Activated T-cell treated with anti-CD3 and anti-CD28 coated beads, Interleukin-2, amount 50 U/mL, for 72 hours (primary cell): ENCODE measurements at places on chromosomes 3 and 15.

DNA sequence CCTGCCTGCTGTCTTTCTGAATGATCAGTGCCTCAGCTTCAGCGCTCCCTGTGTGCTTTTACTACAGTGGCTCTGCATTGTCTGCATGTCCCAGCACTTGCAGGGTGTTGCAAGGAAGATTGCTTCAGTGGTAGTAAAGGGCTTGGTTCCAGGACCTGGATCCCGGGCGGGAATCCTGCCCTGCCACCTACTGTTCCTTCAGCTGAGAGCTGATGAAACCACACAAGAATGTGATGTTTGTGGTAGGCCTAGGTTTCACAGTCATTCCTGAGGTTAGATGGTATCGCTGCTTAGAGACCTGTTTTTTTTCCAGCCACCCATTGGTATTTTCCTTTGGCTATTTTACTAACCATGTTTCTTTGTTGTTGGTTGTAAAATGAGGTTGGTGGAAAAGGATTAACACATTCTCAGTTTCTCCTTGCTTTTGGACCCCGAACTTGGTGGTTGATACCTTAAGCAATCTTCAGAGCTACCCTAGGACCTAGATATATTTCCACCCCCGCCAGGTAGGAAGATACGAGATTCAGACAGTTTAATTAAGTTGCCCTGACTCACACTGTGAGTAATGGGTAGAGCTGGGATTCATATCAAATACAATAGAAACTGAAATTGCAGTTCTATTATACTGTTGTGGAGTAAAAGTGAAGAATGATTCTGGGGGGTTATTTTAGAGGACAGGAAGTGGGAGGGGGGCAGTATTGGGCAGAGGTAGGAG, 11.4 kb downstream of the GPR87 start:
- peak; percentile 36 for DNase-seq

DNA sequence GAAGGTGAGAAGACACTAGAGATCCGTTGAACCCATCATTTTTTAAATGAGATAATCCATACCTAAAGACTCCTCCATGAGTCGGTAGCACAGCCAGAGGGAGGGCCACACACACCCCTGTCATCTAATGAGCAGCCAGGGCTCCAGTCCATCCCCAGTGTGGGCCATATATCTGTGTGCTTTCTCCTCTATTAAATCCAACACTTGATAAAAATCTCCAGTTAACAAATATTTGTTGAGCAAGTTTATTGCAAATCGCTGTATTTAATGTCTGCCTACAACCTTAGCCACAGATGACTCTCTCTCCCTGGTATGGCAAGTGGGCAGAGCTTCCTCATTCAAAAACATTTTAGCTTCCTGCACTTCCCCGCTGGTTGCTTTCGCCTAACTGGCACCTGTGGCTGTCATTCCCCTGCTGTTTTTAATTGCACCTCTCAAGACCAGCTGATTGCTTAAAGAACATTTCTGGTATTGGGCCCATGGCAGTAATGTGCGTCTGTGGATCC, 82.8 kb downstream of the SMAD3 start:
- no peak for DNase-seq

GRCh38 chr3:150107429-150108175, 136.9 kb upstream of the PFN2 start:
- no peak for DNase-seq

DNA sequence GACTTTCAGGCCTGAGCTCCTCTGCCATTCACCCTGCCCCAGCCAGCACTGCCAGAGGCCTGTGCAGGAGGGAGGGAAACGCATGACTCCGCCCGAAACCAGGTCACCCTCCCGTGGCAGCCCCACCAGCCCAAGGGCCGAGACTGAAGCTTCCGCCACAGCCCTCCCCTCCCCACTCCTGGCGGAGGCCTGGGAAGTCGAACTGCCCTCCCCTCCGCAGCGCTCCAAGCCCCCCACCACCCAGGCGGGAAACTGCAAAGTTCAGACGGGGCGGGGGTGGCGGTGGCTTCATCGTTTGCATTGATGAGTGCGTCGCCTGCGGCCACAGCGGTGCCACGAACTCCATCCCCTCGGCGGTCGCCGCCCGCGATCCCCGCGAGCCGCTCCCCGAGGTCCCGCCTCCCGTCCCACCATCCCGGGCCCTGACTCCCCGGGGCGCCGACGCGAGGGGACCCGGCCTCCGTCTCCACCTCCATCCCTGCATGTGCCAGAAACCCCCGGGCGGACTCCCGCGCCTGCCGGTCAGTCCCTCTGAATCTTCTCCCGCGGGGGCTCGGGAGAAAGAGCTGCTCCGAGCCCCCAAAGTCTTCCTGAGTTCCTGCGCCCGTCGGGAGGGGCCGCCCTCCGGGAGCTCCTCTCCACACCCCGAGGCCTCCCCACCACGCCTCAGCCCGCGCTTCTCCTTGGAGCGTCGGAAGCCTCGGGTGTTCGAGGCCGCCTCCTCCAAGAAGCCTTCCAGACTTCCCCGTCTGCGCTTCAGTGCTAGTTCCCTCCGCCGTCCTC, 698 bp downstream of the MELTF start:
- DNase-seq = peak; percentile 36

DNA sequence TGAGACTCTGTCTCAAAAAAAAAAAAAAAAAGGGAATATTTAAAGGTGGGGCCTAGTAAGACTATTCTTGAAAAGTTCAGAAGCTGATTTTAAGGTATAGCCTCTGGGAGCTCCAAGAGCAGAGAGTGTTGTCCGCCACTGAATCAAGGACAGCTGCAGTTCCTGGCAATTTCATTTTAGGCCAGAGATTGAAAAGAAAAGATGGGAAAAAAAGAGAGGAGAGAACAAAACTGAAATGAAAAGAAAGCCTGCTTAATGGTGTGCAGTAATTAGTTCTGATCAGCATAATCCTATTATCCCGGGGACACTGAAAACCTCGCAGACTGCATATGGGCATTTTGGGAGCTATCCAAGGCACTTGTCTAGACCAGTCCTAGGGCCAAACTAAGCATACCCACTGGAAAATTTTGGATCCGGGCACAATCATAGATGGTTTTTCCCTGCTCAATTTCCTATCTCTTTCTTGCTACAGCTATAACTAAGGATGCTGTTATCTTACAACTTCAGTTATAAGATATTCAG, 43.2 kb downstream of the EHHADH start:
- DNase-seq = no peak

- DNase-seq = no peak
These were observed 39.9 kb upstream of the SLC9A9 start for GRCh38 chr3:143888166-143888565.

GRCh38 chr3:50687127-50687751, 12.5 kb downstream of the DOCK3 start:
- no peak for DNase-seq

DNA sequence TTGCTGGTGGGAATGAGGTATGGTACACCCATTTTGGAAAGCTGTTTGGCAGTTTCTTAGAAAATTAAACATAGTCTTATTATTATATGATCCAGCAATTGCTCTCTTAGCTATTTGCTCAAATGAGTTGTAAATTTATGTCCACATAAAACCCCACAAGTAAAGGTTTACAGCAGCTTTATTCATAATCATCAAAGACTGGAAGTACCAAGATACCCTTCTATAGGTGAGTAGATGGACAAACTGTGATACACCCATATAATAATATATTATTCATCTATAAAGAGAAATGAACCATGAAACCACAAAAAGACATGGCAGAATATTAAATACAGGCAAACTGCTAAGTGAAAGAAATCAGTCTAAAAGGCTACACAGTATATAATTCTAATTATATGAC, 344.7 kb upstream of the CDIN1 start:
- DNase-seq = no peak

DNA sequence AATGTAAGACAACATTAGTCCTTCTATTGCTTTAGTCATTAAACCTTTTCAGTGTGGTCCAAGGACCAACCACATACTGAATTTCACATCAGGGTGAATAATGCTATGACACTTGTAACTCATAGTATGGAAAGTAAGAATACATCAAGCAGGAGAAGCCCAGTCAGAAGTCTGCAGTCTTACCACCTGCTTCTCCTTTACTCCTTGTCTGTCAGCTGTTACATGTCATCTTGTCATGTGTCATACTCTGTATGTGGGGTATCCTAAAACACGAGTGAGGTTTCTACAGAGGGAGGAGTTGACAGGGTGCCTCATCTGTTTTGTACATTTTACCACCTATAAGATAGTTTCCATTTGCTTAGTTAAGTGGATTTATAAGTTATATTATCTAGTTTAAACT, 32.8 kb upstream of the EID1 start:
- DNase-seq = no peak

DNA sequence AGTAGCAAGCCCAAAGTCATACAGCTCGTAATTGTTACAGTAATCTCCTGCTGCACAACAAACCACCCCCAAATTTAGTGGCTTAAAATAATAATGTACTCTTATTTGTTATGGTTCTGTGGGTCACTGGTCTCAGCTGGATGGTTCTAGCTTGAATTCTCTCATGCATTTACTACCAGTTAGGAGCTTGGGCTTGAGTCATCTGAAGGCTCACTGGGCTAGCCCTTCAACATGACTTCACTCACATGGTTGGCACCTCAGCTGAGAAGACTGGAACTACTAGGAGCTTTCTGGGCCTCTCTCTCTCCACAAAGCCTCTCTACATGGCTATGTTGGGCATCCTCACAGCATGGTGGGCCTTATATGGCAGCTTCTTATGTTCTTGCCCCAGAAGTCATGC, 12.5 kb downstream of the PCOLCE2 start:
- DNase-seq = no peak

DNA sequence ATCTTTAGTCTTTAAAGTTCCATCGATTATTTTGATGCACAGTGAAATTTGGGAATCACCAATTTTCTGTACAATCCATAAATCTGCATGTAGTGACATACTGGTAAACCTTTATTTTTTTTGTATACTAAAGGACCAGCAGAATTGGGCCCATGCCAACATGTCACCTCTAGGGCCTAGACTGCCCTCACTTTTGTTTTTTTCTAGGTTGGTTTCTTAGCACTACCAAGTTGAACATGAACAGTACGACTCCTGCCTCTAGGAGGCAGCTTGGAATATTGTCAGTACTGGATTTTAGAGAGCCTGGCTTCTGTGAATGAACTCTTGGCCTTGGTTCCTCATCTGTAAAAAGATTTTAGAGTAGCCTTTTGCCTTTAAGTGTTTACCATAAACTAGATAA, 32.3 kb downstream of the NKIRAS1 start:
- no peak for DNase-seq

DNA sequence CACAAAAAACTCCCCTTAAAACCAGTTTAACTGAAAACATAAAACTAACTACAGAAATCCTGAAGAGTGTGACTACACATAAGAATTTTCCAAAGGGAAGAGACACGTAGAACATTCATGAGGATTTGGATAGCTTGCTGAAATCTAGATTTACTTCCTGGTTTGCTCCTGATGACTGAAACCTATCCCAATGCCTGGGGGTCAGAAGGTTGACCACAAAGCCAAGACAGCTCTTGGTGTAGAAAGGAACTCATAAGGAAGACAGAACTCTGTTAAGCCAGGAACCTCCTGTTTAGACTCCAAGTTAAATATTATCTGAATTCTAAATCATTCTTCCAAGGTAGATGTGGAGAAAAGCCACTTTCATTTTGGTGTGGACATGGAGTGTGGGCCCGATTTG, 92.8 kb downstream of the TFG start:
- DNase-seq = no peak

DNA sequence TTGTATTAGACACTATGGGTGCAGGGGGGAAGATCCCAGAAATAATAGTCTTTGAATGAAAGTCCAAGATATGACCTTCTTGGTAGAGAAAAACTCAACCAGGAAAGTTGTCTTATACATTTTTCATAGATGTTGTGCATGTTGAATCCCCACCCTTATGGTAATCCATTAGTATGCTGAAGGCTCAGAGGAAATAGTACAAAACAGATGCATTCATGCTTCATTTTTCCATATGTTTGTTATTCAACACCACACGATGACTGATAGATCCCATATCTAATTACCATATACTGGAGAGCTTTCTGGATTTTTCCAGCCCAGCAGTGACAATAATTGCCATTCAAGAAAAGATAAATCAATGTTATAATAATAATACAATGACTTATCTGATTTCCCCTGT, 487.4 kb downstream of the FGF12 start:
- no peak for DNase-seq

GRCh38 chr15:73957785-73958184, 31.5 kb downstream of the LOXL1 start:
- DNase-seq = no peak

- no peak for DNase-seq
These were observed 49.6 kb downstream of the ISG20 start for GRCh38 chr15:88688394-88688933.

GRCh38 chr3:37726525-37727290, 135.0 kb upstream of the CTDSPL start:
- no peak for DNase-seq

DNA sequence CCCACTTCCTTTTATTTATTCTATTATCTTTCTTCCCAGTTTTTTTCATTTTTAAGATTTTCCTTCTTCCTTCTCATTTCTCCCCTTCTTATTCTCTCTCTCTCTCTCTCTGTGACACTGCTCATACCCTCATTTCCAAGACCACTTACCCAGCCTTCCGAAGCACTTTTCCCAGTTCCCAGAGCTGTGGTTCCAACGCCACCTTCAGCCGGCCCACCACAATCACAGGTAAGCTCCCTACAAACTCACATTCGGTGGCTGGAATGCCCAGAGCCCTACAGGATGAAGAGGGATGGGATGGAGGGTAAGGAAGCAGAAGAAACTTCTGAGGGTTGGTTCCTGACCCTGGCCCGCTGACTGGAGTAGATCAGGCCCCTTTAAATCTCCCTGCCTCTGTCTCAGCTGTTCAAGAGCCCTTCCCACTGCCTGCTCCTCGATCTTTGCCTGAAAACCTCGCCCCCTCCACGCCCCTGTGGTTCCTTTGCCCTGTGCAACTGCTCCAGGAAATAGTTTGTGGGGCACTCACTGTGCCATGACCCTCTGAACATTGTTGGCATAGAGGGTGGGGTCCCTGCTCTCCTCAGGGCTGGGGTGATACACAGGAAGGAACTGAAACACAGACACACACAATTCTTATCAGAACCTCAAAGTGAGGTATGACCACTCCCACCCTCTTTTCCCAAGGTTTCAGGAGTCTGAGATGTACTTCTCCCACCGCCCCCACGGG, 4.8 kb downstream of the LPCAT4 start:
- DNase-seq = no peak

- DNase-seq = no peak
These were observed 70.7 kb upstream of the EOMES start for GRCh38 chr3:27792869-27793268.

GRCh38 chr15:39794954-39795353, 12.3 kb upstream of the FSIP1 start:
- no peak for DNase-seq

GRCh38 chr3:56233742-56234141, 234.5 kb downstream of the ERC2 start:
- no peak for DNase-seq

- DNase-seq = no peak
These were observed 242.1 kb downstream of the RAP2B start for GRCh38 chr3:153404157-153404556.

- DNase-seq = no peak
These were observed 30.2 kb downstream of the LYSMD4 start for GRCh38 chr15:99702895-99703602.

- no peak for DNase-seq
These were observed 48.0 kb downstream of the ARHGEF26 start for GRCh38 chr3:154168998-154169795.
